Substantia nigra (tissue), 51 donors: ENCODE measurements at places on chromosomes 6 and 20.

DNA sequence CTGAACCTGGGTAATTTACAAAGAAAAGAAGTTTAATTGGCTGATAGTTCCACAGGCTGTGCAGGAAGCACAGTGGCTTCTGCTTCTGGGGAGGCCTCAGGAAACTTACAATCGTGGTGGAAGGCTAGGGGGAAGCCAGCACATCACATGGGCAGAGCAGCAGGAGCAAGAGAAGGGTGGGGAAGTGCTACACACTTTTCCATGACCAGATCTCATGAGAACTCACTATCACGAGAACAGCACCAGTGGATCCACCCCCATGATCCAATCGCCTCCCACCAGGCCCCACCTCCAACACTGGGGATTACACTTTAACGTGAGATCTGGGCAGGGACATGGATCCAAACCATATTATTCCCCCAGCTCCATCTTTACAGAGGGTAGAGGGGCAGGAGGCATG, 166.4 kb downstream of the NFATC2 start:
- no peak for DNase-seq

GRCh38 chr20:37295001-37295400, 5.5 kb downstream of the MANBAL start:
- DNase-seq = no peak

DNA sequence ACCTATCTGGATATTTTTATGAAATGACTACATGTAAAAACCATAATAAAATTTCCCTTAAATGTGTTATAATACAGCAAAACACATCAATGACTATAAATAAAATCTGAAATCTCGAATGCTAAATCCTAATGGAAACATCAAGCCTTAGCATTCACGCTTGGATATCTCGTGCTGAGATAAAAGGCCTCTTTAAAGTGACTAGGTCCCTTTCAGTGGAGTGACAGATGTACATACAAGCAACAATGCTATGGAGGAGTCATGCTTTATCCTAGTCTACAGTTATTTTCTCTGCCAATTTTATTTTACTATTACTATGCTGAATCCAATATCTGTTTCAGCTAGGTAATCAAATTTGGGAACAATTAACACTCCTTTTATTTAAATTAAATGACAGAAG, 72.4 kb downstream of the MAP3K7 start:
- DNase-seq = no peak

- DNase-seq = no peak
These were observed 683.6 kb downstream of the BCKDHB start for GRCh38 chr6:80789912-80790570.

- DNase-seq = no peak
These were observed 265.5 kb downstream of the KHDC1L start for GRCh38 chr6:72959821-72960220.

- DNase-seq = no peak
These were observed 266.0 kb upstream of the ID4 start for GRCh38 chr6:19571176-19571575.
